ENCODE measurements at places on chromosomes 16 and 17.

- no peak for DNase-seq
Observed at GRCh38 chr16:56481468-56482122, 30.2 kb downstream of the OGFOD1 start.

DNA sequence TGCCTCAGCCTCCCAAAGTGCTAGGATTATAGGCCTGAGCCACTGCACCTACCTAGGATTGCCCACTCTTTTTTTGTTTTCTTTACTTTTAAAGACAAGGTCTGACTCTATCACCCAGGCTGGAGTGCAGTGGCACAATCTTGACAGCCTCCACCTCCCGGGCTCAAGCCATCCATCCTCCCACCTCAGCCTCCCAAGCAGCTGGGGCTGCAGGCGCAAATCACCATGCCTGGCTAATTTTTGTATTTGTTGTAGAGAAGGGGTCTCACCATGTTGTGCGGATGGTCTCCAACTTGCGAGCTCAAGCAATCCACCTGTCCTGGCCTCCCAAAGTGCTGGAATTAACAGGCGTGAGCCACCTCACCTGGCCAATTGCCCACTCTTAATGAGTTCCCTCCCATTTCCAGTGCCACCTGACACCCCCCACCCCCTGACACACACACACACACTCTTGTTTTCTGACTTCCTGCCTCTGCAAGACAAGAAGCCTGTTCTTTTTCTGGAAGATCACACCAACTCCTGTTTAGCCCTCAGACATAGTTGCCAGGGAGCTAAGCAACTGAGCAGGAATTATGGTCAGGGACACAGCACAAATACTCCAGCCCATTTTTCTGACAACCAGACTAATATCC, 2.6 kb downstream of the OVCA2 start:
- no peak for DNase-seq

- peak; percentile 41 for DNase-seq
Observed at GRCh38 chr16:77794586-77794985, 6.2 kb downstream of the VAT1L start.

DNA sequence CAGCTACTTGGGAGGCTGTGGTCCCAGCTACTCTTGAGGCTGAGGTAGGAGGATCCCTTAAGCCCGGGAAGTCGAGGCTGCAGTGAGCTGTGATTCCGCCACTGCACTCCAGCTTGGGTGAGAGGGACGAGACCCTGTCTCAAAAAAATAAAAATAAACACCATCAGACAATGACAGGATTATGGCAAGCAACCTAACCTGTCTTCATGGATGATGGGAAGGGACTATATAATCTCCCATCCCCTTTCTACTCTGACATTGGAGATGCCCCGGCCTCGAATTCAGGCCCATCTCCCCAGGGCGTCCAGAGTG, 893 bp downstream of the TRIM25 start:
- no peak for DNase-seq

DNA sequence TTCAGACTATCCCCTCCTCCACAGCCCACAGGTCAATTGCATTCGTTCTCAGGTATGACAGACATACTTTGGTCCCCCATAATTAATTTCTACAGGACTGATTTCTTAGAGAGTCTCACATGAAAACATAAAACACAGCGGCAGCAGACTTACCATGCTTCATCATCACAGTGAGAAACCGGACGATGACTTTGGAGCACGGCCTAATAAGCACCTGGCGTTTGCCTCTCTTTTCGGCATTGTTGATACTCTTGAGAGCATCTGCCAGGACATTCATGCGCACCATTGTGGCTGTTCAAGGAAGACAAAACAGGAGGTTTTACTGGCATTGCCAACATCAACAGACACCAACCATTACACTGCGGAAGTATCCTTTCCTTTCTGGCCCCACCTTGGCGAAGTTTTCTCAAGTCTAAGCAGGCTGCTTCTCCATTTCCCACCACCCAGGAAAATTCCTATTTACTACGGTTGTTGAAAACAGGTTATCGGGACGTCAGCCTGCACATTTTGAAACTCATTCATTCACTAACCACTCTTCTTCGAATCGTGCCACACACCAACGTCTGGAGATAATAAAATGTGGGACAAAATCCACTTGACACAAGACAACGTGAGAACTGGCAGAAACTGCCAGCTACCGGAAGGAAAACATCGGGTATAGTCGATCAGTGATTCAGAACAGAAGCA, 1.2 kb downstream of the RPS15A start:
- DNase-seq = no peak

GRCh38 chr16:27618606-27619327, 68.8 kb downstream of the KATNIP start:
- no peak for DNase-seq

- DNase-seq = no peak
Observed at GRCh38 chr17:20852239-20852989, 190.4 kb downstream of the USP22 start.

DNA sequence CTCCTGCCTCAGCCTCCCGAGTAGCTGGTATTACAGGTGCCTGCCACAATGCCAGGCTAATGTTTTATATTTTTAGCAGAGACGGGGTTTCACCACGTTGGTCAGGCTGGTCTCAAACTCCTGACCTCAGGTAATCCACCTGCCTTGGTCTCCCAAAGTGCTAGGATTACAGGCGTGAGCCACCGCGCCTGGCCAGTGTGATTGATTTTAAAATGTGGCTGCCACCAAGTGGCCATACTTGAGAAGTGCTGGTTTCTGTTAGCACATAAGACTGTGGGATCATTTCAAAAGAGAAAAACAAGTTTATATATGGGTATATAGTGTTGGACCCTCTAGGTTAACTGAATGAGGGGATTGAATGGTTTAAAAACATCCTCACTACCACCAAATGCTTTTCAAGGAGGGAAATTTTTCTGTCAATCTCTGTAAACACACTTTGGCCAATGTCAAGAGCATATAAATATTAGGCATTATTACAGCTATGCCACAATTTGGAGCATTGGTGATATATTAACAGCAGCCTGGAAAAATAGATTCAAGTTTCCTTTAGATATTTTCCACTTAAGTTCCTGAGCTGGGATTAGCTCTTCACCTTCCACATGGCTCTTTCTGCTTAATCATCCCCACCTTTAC, 13.5 kb upstream of the DHRS13 start:
- DNase-seq = peak; percentile 32

GRCh38 chr16:71436473-71436872, 5.4 kb downstream of the TLE7 start:
- DNase-seq = no peak

GRCh38 chr17:79028496-79029326, 4.7 kb downstream of the C1QTNF1 start:
- no peak for DNase-seq

- DNase-seq = no peak
Observed at GRCh38 chr16:50940275-50940854, 198.5 kb downstream of the CYLD start.

DNA sequence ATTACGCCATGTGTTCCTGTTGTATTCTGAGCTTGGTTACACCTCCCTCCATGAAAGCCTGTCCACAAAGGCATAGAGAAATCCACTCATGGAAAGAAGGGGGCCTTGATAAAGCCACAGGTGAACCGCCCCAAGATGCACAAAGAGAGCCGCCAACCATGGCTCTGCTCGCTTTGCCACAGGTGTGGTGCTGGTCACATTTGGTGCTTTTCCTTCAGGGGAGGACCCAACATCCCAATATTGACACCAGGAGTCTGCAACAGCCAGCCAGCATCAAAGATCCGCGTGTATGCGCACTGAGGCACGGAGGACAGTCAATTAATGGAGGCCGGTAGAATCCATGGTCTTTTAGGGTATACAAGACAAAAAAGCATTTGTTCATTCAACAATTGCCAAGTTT, 7.3 kb downstream of the ABCA3 start:
- DNase-seq = no peak

GRCh38 chr17:78789149-78789662, 7.1 kb upstream of the CYTH1 start:
- DNase-seq = no peak

DNA sequence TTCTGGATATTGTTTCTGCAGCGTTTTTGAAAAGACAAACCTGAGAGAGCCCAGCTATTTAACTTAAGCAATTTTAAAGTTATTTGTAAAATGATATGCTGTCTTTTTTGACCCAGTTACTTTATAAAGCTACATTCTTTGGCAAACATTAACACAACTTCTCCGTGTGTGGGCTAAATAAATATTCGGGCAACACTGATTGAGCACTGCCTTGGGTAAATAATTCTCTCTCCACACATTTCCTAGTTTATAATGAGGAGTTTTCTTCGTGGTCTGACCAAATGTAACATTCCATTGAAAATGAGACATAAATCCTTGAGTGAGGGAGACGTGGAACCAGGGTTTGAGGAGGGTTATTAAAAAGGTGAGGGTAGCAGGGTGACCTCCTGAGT, 142.8 kb downstream of the WWOX start:
- no peak for DNase-seq

GRCh38 chr17:62807812-62808575, at the start of gene MARCHF10:
Gene MARCHF10, minus strand, starts transcription at chr17:62808314. Its CDS starts 6,579 bp downstream, at chr17:62801735.
- DNase-seq = no peak

- no peak for DNase-seq
Observed at GRCh38 chr17:80263253-80264204, 2.9 kb downstream of the RNF213 start.

DNA sequence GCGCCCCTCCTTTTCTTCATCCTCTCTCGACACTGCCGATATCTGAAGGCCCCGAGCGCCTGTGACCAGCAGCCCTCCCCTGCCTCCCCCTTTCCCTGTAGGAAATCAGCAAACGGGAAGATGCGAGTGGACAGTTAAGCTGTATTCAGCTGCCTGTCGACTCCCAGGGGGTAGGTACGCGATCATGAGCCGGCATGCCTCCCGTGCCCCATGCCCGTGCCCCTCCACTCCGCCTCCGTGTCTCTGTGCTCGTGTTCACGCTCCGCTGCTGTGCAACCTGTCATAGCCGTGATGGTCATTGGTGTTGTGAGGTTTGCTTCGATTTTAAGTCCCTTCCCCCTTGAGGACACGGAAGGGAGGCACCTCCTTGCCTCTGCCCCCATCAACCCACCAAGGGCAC, 34.4 kb downstream of the CACNA1G start:
- DNase-seq = no peak

DNA sequence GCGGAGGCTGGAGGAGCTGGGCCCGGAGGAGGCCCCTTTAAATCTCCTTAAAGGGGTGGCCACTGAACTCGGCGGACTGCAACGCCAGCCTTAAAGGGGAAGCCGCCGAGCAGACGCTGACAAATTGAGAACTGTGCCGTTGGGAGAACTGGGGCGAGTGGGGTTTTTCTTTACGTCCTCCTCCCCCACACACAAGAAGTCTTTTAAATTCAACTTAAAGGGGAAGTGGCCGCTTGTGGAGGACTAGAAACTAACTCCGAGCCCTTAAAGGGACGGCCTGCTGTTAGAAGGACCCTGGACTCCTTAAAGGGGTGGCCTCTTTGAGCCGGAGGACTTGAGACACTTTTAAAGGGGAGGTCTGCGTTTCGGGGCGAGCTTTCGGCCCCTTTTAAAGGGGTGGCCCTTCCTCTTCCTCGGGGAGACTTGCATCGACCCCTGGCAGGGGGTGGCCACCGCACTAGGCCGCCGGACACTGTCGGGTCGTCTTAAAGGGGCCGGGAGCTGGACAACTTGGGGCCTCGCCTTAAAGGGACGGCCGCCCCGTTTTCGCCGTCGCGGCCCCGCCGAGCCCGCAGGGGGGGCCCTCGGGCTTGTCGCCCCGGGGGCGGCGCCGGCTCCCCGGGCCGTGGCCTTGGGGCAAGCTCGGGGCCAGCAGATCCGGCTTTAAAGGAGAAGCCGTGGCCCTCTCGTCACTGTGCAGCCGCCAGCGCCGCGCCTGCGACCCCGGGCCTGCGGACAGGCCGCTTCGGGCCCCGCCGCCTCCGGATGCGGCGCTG, 688 bp downstream of the FBRS start:
- peak; percentile 96 for DNase-seq

- DNase-seq = no peak
Observed at GRCh38 chr17:78240839-78241238, 9.4 kb downstream of the TMEM235 start.

DNA sequence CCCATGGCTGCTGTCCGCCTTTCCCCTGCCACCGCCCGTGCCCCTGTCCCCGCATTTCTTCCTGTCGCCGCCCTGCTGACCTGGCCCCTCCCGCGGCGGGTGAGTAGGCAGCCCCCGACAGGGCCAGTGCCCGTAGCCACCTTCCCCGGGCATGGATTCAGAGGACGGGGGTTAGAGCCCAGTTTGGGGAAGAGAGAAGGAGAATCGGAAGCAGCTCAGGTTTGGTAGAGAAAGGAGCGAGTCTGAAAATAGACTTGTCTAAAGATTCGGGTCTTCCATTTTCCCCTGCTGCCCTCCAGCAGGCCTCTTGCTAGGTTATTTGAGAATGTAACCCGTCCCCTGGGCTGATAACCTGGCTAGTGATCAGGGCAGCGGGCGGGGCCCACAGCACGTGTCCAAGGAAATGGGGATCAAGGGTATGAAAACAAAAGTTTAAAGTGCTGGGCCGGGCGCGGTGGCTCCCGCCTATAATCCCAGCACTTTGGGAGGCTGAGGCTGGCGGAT, 7.9 kb upstream of the CLDN9 start:
- DNase-seq = no peak
